Pancreas (tissue), 10 donors: ENCODE measurements at places on chromosomes 6 and 20.

DNA sequence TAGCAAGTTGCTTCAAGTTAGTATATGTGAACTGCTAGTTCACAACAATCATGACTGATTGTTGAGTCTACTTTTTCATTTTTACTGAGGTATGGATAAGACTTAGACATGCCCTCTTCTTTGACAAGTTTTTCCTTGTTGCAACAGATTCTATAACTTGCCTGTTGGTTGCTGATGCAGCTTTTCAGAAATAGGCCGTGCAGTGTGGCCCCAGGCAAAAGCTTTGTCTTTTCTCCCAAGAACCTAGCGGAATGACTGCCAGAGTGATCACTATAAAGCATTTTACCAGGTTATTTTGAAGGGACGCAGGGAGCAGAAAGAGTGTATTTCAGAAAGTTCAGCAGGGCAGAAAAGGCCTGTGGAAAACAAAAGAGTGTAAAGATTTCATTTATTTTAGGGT is 16.0 kb downstream of the HECA start:
- DNase-seq: no peak

DNA sequence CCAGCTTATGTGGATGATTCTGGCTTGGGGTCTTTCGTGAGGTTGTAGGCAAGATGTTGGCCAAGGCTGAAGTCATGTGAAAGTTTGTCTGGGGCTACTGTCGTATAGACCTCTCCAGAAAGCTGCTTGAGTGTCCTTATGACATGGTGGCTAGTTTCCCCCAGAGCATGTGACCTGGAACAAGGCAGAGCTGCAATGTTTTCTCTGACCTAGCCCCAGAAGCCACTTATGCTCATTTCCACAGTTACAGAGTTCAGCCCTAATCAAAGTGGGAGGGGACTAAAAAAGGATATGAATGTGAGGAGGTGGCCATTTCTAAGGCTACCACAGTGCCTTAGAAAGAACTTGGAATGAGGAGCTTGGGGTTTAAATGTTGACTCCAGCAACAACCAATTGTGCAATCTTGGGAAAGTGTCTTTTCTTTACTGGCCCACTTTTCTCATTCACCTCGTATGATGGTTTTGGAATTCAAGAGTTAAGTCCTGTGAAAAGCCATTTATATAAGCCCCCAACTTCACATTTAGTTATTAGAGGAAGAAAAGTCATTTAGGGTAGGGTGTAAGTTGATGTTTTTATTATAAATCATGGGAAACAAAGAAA is 5.9 kb upstream of the ASXL1 start:
- DNase-seq: no peak

DNA sequence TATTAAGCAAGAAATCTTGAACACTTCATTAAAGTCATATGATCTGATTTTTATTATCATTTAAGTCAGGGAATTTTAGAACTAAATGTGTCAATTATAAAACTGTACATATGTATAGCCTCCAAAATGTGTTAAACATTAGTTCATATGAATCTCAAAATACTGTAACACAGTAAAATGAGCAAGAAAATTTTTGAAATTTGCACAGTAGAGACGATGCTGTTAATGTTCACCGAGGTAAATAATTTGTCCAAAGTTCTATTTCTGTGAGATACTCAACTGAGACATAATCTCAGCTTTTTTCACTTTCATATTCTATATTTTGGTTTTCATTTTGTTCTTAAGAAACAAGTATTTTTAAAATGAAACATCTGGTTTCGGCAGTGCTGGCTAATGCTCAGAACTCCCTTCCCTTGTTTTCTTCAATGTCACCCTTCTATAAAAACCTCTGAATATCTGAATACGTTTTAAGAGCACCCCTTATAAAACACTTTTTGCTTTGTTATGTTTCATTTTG is 353.1 kb downstream of the LAMA2 start:
- DNase-seq: no peak

GRCh38 chr6:111096246-111096645 is 8.9 kb downstream of the SLC16A10 start:
- peak; percentile 85 for DNase-seq

GRCh38 chr6:21003780-21004541 is 469.7 kb downstream of the CDKAL1 start:
- no peak for DNase-seq

GRCh38 chr20:38034961-38035360 is 1.4 kb downstream of the RPRD1B start:
- no peak for DNase-seq

DNA sequence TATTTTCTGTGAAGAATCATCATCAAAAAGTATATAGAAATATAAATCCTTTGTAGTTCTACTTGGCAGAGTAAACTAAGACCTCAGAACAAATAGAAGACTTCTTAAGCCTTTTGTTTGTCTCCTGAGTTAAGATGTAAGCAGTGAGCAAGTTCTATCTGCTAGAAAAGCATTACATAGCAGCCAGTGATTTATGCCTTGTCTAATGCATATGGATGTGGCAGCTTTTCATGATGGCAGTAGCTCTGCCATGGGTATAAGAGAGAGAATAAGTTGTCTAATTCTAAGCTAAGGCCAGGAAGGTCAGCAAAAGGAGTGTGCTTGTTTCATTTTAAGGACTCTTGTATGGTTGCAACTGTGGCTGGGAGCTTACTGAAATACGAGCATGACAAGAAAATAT is 920.2 kb downstream of the GRIK2 start:
- DNase-seq: no peak

DNA sequence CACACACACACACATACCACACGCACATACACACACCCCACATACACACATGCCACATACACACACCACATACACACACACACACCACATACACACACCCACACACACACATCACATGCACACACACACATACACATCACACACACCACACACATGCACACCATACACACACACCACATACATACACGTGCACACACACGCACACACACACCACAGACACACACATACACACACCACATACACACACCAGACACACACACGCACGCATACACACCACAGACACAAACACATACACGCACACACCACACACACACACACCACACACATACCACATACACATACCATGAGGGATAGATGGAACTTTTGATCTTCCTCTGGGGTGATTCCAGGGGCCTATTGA is 90.2 kb downstream of the DLGAP4 start:
- no peak for DNase-seq

- no peak for DNase-seq
These were observed 38.8 kb downstream of the PPARD start for GRCh38 chr6:35381132-35381531.

DNA sequence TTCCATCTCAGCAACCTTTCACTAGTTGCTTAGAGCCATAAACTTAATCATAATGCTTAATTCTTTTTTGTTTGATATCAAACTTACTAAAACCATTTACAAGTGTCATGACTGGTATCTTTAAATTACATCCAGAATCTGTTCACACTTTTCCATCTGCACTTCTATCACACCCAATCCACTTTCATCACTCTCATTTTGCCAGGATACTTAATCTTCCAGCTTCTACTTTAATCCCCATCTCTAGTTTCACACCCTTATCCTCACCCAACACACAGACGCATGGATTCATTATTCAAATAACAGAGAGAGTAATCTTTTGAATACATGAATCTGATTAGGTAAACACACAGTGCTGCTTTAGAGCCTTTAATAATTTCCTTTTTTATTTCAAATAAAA is 828.4 kb downstream of the HACE1 start:
- DNase-seq: no peak

DNA sequence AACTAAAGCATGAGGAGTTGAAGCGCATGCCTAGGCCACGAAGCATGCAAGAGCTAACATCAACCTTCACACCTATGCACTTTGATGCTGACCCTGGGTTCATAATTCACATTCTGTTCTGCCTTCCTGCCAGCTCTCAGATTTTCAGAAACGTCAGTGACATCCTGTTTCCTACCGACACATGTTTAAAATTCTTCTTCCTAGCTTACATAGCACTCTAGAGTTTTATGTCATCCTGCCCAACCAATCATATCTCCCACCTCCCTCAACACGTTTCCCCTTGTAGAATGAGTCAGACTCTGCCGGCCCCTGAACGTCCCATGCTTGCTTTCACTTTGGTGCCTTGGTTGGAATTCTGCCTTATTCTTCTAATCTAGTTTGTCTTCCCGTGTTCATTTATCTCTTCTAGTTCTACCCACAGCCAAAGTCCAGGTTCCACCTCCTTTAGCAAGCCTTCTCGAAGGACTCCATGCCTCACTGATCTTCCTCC is 97.2 kb upstream of the MAP7 start:
- DNase-seq: peak; percentile 25

- peak; percentile 80 for DNase-seq
These were observed at the start of gene SMPDL3A for GRCh38 chr6:122789182-122790027. Gene SMPDL3A (plus strand): TSS chr6:122789258. CDS start chr6:122789347, 89 bp downstream.

DNA sequence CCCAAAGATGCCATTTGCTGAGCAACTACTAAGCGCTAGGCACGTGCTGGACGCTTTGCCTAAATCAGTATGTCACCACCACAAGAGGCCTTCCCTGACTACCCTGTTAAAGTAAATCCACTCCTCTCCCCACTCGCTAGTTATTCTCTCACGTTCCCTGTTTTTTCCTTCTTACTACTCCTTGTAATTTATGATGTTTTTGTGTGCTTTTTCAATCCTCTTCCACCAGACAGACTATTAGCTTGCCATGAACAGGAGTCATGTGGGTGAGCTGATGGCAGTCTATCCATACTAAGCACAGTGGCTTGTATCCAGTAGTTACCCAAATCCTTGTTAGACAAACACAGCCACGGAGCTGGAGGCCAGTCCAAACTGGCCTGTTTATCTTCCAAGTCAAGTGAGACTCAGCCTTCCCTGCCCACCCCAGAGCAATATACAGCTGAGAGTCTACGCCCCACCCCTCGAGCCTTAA is 41.2 kb downstream of the C6orf132 start:
- DNase-seq: peak; percentile 18

GRCh38 chr6:90383196-90383822 is 86.7 kb upstream of the BACH2 start:
- DNase-seq: no peak

DNA sequence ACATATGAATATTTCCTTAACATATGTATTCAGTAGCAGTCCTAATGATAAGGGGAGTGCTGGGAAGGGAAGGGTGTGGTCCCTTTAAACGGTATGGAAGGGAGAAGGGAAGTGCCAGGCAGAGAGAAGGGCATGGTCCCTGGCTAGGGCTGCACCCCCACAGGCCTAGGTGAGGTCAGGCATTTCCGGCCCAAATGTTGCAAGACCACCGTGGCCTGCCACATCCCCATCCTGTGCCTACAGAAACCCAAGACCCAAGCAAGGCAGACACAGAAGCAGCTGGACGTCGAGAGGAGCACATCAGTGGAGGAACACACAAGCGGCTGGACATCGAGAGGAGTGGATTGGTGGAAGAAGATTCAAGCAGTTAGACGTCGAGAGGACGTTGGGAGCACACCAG is 5.9 kb downstream of the RRAGD start:
- DNase-seq: no peak

DNA sequence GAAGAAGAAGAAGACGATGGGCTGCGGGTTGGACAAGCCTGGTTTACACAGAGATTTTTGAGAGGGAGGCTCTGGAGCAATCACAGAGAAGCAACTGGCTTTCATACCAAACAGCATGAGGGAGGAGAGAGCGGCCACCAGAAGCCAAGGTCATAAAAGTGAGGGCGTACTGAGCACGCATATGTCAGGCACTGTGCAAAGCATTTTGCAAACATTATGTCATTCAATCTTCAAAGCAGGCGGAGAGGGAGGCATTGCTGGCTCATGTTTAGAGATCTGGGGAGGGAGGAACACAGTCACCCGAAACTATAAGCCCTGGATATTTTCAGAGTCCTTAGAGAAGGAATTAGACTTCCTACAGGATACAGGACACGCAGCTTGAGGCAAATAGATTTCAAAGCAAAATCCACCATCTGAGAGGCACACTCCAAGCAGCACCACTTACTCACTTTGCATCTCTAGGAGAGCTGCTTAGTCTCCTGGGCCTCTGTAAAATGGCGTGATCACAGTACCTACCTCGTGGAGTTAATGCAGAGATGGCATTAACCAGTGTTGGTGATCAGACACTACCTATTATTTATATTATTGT is 24.6 kb downstream of the RAMACL start:
- DNase-seq: no peak

DNA sequence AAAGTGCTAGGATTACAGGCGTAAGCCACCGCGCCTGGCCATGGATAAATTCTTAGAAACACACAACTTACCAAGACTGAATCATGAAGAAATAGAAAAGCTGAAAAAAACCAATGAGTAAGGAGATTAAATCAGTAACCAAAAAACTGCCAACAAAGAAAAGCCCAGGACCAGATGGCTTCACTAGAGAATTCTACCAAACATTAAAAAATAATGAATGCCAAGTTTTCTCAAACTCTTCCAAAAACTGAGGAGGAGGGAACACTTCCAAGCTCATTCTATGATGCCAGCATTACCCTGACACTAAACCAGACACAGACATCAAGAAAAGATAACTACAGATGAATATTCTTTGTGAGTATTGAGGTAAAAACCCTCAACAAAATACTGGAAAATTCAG is 44.3 kb downstream of the USP49 start:
- DNase-seq: no peak

- no peak for DNase-seq
These were observed 36.7 kb downstream of the CYP24A1 start for GRCh38 chr20:54137115-54137514.

DNA sequence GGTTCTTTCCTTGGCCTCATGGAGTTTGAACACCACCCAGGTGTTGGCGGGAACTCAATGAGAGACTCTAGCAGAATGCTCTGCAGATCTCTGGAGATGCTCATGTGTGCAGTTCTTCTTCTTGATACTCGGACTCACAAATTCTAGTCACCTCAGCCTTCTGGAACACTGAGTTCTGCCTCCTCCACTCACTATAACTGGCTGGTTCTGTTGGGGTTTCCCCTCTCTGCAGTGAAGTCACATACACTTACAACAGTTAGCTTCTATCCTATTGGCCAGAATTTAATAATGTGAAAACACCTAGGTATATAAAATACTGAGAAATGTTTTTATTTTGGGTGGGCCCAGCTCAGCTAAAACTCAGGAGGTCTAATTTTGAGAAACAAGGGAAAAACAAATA is 109.6 kb upstream of the HIVEP1 start:
- DNase-seq: no peak

GRCh38 chr6:149170564-149171452 is 146.7 kb upstream of the TAB2 start:
- no peak for DNase-seq

- no peak for DNase-seq
These were observed 212.2 kb downstream of the TBC1D7 start for GRCh38 chr6:13116155-13116554.

DNA sequence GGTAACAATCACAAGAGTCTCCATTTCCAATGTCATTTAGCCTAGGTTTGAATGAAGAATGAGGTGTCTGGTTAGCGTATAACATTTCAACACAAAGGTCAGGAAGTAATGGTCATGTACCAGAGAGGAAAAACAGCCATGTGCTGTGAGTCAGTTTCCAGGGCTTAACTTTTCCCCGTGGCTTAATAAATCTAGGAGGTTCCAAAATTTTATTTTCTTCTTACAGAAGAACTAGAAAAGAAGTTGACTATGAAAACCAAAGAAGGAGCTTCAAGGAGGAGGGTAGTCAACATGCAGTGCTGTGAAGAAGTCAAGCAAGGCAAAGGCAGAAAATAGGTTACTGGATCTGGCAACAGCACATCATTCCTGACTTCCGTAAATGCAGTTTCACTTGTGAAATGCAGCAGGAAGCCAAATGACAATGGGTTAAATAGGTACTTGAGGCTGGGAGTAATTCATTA is 8.4 kb upstream of the GABRR2 start:
- no peak for DNase-seq

- no peak for DNase-seq
These were observed 580.6 kb downstream of the TFAP2A start for GRCh38 chr6:9834233-9834632.

GRCh38 chr6:91447081-91447480 is 860.2 kb upstream of the MAP3K7 start:
- no peak for DNase-seq
